ENCODE measurements at places on chromosomes 4 and X.

DNA sequence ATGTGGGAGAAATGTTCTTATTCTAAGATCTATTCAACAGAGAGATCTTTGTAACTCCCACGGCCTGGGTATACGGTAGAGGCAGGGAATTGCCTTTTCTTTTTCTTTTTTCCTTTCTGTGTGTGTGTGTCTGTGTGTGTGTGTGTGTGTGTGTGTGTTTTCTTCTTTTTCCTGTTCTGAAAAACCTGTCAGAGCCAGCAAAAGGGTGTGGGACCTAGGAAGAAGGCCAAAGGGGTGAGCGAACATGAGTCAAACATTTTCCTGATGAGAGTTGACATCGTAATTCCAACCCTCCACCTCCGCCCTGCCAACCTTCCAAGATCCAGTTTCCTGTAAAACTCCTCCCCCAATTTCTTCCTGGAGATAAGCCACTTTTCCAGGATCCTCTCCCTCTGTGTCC lies 2.8 kb upstream of the CHIC2 start:
- DNase-seq, result no peak

- DNase-seq, result peak; percentile 18
Measured at GRCh38 chr4:1230316-1230715, 18.6 kb downstream of the CTBP1 start.

DNA sequence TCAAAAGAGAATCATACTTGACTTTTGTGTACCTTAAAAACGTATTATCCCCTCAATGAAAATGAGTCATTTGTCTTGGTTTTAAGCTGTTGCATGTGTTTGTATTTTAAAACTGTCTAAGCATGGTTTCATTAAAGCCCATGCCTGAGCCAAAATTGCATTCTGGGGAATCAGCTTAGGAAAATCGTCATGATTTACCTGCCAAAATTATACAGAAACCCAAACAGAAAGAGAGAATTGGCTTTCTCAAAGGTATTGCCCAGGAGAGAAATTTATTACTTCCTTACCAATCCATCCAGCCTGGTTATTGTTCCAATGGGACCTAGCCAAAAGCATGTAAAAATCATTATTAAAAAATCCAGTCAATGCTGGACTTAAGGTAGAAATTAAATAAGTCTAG lies 37.6 kb downstream of the GPR174 start:
- no peak for DNase-seq

DNA sequence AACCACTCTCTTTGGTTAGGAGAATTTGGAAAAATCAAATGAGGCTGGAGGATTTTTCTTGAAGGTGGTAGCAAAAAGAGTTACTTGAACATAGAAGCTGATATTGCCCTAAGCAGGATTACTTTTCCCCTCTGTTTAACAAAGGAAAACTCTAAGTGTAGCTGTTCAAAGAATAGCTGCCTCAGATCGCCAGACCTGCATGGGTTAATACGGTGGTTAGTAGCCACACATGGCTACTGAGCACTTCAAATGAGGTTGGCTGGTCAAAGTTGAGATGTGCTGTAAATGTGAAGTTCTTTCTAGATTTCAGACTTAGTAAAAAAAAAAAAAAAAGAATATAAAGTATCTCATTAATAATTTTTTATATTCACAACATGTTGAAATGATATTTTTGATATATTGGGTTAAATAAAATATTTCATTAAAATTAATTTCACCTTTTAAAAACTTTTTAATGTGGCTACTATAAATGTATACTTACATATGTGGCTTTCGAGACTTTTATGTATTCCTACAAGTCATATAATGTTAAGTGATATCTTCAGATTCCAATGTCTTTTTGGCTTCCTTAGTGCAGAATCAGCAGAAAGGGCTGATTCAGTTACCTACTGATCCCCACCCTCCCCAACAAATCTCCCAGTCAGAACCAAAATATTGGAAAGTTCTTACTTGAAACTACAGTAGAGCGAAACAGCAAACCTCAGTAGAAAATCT lies 3.3 kb upstream of the RPS6KA3 start:
- no peak for DNase-seq

DNA sequence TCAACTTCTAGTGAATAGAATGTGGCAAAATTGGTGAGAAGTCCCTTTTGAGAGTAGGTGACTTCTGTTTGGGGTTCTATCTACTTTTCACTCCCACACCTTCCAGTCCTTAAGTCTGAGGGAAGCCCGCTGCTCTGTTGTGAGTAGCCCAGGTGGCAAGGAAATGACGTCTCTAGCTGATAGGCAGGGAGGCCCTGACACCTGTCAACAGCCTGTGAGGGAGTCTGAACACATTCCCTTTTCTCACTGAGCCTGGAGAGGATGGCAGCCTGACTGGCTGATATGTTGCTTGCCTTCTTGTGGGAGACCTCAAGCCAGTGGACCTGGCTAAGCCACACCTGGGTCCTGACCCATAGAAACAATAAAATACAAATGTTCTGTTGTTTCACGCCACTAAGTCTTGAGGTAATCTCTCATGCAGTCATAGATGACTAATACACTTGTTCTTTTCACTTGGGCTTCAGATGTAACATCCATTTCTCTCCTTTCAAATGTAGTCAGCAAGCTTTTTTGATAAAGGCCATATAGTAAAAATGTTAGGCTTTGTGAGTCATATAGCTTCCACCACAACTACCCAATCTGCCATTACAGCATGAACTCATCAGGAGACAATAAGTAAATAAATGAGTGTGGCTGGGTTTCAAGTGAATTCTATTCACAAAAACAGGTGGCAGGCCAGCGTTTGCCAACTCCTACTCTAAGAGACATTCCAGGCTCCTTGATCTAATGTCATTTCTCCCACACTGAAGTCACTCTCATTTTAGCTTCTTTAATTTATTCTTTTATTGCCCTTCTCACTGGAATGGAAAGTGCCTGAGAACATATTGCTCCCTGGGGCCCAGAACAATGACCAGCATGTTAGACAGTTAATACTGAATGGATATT lies 265.1 kb upstream of the MAD2L1 start:
- DNase-seq, result no peak
